Lower lobe of right lung (tissue), 2 donors: ENCODE measurements at places on chromosomes 11 and 22. TPM values are rescaled to one million over a fixed set of nuclear protein-coding genes. Genes with fewer than 3 reads are reported as not detected.

IL17REL gene
- total RNA-seq, result 0.09 TPM

APOL4 gene
- 29.0 TPM for total RNA-seq

LDHAL6A gene
- total RNA-seq, result not detected

GRCh38 chr11:131370090-131370751, at the start of gene NTM:
Gene NTM, plus strand, starts transcription at chr11:131370615.
- H3K27ac ChIP-seq, result no peak within 1 kb of the TSS
- DNase-seq, result no peak
- H3K36me3 ChIP-seq, result no peaks in the 10 kb centered on the region
- no peak within 1 kb of the TSS for H3K4me3 ChIP-seq
- peaks cover 41% of the 10 kb centered on the region for H3K27me3 ChIP-seq
- peaks cover 6% of the 10 kb centered on the region for H3K4me1 ChIP-seq

DNA sequence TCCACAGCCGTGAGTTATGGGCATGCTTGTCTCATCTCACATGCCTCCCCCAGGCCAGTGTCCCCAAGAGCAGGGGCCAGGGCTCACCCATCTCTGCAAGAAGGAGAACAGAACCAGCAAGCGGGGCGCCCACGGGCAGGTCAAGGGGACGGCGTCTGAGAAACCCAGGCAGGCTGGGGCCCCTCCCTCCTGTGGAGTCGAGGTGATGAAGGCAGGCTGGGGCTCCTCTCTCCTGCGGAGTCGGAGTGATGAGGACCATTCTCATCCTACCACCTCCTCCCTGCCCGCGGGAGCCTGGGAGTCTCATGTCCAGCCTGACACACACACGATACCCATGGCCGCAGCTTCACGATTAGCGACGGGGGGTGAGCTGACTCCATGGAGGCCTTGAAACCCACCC, 141.9 kb downstream of the CTTN start:
- no peaks in the 10 kb centered on the region for H3K4me1 ChIP-seq
- H3K27me3 ChIP-seq, result no peaks in the 10 kb centered on the region
- no peaks in the 10 kb centered on the region for H3K36me3 ChIP-seq
- no peak overlapping the region for H3K4me3 ChIP-seq
- no peak overlapping the region for H3K27ac ChIP-seq

DNA sequence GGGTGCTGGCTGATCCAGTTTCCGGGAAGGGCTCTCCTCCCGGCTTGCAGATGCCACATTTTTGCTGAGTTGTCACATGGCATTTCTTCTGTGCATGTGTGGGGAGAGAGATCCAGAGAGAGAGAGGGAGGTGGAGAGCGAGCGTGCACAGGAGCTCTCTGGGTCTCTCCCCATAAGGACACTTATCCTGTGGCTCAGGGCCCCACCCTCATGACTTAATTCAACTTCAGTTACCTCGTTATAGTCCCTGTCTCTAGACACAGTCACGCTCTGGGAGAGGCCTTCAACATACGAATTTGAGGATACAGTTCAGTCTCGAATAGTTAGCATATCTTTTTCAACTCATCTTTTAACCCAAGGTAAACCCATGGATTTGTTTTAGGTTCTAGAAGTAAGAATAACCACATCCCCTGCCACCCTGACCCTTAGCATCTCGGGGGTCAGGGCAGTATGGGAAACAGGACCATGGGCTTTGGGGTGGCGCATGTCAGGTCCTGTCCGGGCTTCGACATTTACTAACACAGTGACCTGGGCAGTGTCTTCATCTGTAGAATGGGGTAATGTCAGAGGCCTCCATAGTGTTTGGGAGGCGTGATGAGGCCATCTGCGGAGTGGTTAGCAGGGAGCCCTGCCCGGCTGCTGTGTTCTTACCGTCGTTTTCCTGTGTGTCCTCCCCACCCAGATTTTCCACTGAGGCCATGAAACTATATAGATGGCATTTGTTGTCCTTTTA, 46.9 kb downstream of the TBC1D22A start:
- no peak overlapping the region for H3K4me3 ChIP-seq

- H3K27me3 ChIP-seq, result peaks cover 8% of the 10 kb centered on the region
- peak overlapping the region; percentile 42 for H3K4me3 ChIP-seq
- H3K4me1 ChIP-seq, result peaks cover 5% of the 10 kb centered on the region
- H3K27ac ChIP-seq, result no peak overlapping the region
- H3K36me3 ChIP-seq, result no peaks in the 10 kb centered on the region
Observed at GRCh38 chr11:121426476-121427399, 25.4 kb upstream of the SORL1 start.

DNA sequence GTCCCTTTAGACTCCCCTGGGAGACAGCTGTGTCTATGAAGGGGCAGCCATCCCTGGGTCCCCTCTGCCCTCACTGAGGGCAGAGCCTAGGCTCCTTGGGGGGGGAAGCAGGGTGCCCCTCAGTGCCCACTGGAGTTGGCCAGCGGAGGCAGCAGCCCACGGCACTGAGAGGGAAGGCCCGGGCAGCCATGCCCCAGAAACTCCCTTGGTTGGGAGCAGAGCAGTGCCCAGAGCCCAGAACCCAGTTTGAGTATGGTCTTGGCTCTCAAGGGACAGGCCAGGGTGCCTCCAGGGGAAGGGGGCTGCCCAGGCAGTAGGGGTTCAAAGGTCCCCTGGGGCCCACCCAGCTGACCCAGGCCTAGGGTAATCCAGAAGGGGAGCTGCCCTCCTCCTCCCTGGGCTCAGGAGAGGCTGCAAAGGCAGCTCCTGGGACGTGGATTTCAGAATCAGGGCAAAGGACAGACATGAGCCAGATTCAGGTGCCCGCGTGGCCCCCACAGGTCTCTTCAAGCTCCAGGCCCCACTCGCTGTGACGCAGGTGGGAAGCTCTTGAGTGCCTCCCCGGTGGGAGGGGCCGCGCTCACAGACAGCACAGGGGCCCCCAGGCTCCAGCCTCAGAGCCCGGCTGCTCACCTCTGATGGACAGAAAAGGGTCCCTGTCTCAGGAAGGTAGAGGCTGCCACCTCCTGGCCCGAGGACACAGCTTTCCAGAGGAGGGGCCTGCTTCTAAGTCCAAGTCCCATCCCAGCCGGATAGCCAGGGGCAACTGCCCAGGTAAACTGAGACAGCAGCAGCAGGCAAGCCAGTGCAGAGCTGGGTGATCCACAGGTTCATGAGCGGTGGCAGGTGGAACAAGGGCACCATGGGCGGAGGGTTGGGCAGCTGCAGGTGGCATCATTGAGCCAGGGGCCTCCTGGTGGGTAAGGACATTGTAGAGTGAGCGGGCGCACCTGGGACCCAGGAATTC, 2.6 kb downstream of the C11orf21 start:
- no peaks in the 10 kb centered on the region for H3K36me3 ChIP-seq
- H3K27ac ChIP-seq, result no peak overlapping the region
- DNase-seq, result peak; percentile 49
- peaks cover 23% of the 10 kb centered on the region for H3K4me1 ChIP-seq
- no peaks in the 10 kb centered on the region for H3K27me3 ChIP-seq

- peaks cover 24% of the 10 kb centered on the region for H3K4me1 ChIP-seq
- H3K4me3 ChIP-seq, result no peak overlapping the region
- peaks cover 33% of the 10 kb centered on the region for H3K36me3 ChIP-seq
- no peak overlapping the region for H3K27ac ChIP-seq
- DNase-seq, result peak; percentile 81
Observed at GRCh38 chr11:44621140-44621681, 55.7 kb downstream of the CD82 start.
